Naive thymus-derived CD8-positive, alpha-beta T cell (primary cell): ENCODE measurements at places on chromosomes 4 and X.

DNA sequence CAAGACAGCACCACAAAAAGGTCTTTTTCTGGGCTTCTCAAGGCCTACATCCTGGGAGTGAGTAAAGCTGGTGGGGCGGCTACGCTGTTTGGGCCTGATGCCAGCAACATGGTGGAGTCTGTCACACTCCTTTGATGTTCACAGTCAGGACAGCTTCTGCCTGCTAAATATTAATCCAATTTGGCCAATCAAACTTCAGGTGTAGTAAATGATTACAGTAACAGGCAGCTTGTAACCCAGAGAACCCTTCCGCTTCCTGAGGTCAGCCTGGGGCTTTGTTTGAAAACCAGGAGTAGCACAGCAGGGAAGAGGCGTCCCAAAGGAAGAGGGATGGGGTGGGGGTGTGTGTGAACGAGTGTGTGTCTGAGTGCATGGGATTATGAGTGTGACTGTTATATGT, 220.4 kb downstream of the MAML3 start:
- DNase-seq: no peak

- DNase-seq: peak; percentile 68
Observed at GRCh38 chrX:118528071-118528737, 32.6 kb downstream of the DOCK11 start.

GRCh38 chr4:92050875-92051274, 252.9 kb upstream of the GRID2 start:
- DNase-seq: no peak

DNA sequence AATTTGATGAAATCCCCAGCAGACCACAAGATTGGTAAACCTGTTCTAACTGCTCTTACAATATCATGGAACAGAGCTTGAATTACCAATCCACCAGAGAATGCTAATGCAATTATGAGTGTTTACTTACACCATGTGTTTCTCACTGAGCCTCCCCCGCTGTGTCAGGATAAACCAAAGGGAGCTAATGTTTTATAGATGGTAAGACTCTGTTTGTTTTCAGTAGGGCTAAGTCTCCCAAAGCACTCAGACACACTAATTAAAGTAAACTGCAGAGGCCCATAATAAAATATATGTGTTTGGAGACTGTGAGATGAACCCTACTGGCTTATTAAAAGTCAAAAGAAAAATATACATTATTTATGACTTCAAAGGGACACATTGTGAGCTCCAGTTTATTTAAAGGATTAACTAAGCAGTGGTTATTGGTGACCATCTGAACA, 261.7 kb upstream of the FAM241A start:
- no peak for DNase-seq

DNA sequence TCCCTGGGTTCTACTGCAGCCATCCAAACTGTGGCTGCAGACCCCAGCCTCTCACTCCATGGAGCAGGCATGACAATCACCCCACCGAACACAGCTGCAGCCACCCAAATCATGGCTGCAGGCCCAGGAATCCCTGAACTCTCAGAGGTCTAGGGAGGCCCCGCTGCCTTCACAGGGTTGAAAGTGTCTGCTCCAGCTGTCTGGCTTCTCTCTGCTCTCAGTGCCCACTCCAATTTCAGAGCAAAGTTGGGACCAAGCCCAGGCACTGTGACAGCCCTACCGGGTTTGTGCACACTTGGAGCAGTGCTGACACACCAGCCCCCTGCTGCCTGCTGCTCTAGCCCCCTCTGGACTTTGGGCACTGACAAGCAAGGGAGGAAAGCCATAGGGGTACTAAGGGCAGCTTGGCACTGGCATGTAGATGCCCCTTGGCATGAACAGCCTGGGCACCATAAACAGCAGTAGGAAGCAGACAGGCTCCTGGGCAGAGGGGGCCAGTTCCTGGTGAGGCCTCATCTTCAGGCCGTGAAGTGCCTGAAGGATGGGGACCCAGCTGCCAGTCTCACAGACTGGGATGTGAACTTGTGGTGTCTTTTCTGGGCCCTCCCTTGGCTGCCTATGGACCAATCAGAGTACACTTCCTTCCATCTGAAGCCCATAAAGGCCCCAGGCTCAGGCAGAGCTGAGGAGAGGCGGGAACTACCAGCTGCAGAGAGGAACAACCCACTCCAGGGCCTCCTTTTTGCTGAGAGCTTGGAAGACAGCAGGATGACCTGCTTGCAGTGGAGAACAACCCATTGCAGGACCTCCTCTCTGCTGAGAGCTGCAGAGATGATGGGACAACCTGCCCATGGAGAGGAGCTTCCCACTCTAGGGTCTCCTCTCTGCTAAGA, 68.8 kb downstream of the TECRL start:
- no peak for DNase-seq

DNA sequence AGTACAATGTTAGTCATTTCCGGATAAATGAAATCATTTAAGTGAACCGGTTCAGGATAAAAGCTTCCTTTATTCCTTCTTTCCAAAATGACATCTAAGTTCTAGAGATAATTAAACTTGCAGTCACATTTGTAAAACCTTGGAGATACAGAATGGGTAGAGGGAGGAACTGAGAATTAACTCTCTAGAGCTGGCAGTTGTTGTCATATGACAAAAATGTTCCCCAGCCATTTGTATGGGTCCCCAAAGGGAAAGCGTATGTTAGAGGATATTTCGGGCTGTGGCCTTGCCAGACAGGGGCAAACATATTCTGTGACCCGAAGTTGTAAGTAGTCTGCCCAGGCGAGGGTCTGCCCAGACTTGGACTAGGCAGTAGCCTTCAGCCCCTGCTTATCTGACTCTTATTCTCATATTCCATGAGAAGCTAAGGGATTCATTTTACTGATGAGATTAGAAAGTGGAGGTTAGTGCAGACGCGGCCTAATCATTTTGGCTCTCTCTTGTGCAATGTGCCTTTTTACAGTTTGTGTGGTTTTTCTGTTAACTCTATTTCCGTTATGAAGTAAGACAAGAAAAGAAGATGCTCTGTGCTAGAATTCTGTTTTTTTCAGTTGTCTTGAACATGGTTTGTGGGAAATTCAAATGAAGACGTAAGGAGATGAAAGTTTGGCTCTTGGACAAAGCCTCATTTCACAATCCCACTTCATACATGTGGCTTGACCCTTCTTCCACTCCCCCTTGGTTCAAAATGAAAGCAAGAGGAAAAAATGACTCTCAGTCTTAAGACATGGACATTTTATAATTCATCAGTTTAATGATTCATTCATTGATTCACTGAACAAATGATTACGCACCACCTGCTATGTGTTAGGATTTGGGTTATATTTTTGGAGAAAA, 2394.2 kb upstream of the AGA start:
- no peak for DNase-seq

DNA sequence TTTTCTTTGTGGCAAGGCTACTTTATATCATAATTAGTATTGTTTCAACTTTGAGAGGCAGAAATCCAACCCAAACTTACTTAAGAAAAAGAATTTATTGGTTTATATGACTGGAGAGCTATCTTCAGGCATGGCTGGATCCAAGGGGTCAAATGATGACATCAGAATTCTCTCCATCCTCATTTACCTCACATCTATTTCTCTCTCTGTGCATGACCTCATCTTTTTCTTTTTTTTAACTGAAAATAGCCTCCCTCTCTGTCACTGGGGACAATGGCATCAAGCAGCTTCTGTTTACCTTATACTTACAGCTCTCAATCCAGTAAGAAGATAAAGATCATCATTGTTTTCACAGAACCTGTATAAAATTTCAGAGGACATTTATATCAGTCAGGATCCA, 12.0 kb upstream of the EXOC1L start:
- no peak for DNase-seq

DNA sequence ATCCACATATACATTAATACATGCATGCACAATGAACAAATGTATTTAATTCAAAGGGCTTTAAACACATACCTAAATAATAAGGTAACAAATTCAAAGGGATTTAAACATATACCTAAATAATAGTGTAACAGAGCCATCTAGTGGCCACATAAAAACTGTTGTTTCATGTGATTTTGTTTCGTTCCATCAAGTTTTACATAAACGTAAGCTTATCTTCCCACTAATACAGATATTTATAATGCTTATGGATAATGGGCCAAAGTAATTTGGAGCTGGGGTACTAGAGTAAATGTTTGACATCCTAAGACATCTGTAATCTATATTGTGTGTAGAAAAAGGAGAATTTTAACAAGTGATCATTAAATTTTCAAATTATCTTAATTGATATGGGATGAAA, 82.3 kb downstream of the PRSS12 start:
- no peak for DNase-seq

- no peak for DNase-seq
Observed at GRCh38 chr4:82388405-82388804, 14.6 kb upstream of the HNRNPD start.

- DNase-seq: no peak
Observed at GRCh38 chr4:101010987-101011386, 336.3 kb downstream of the PPP3CA start.

GRCh38 chr4:83894831-83895230, 358.9 kb downstream of the GPAT3 start:
- no peak for DNase-seq

GRCh38 chrX:139086246-139086645, 374.7 kb upstream of the FGF13 start:
- DNase-seq: no peak

GRCh38 chrX:101452056-101452455, 33.2 kb upstream of the ARMCX4 start:
- no peak for DNase-seq

GRCh38 chrX:149759824-149760223, 14.0 kb upstream of the HSFX1 start:
- no peak for DNase-seq

GRCh38 chr4:41638866-41639265, 100.9 kb downstream of the LIMCH1 start:
- DNase-seq: no peak

DNA sequence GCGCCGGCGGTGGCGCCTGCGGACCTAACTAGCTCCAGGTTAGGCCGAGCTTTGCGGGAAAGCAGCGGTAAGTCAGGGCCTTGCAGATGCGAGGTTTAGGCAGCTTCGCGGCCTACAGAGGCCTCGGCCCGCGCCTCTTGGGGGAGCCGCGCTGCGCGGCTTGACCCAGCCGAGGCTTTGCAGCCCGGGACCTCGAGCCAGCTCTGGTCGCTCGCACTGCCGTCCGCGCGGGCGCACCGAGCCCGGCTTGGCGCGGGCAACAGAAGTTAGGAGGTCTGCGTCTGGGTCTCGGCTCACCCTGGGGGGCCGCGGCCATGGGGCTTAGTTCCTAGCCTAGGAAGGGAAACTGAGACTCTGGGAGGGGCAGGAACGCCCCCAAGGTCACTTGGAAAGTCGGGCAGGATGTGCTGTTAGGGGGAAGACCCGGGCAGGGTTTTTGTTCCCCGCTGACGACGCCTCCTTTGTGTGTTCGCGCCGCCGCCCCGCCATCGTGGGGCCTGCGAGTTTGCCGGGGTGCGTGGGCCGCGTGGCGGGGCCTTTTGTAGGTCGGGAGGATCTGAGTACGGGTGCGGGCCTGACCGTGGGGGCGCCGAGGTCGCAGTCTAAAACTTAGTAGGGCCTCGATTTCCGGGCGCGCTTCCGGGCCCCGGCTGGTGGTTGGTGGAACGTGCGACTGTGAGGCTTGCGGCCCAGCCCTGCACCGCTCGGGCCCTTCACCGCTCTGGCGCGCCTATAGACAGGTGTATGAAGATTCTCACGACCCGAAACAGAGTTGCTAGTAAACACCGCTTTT, 482 bp downstream of the RNF4 start:
- peak; percentile 72 for DNase-seq

GRCh38 chr4:159141193-159141592, 38.3 kb downstream of the RAPGEF2 start:
- DNase-seq: no peak

GRCh38 chr4:146916479-146917076, 29.1 kb downstream of the TTC29 start:
- peak; percentile 6 for DNase-seq

DNA sequence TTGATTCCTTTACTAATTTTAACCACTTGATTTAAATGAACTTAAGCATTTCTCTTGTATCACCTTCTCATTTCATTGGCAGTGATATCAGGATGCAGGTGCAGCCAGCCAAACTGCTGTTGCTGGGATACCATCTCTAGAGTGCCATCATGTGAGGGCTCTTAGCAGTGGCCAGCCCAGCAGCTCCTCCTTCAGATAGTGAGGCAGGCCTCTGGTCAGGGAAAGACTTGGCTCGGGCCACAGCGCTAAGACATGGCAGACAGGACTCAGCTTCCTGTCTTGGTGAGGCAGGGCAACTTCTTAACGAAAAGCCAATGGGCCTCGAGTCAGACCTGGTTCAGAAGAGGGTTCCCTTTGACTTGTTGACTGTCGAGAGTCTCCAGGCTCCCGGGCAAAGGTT, 50.0 kb downstream of the NOP14 start:
- DNase-seq: no peak

GRCh38 chr4:125346616-125347015, 31.9 kb downstream of the FAT4 start:
- no peak for DNase-seq

- DNase-seq: no peak
Observed at GRCh38 chr4:114509340-114509739, 89.3 kb upstream of the UGT8 start.

GRCh38 chr4:84498935-84499623, at the start of gene NKX6-1:
TSS of gene NKX6-1 (minus strand) at chr4:84499292. CDS start at chr4:84498228, 1,064 bp downstream.
- DNase-seq: no peak

GRCh38 chrX:120290107-120290506, 21.2 kb downstream of the TMEM255A start:
- DNase-seq: no peak

- no peak for DNase-seq
Observed at GRCh38 chr4:115249808-115250207, 136.4 kb upstream of the NDST4 start.

- no peak for DNase-seq
Observed at GRCh38 chr4:151460434-151460833, 51.5 kb downstream of the FHIP1A start.
